Midbrain (tissue), 1 donor: ENCODE measurements at places on chromosomes 7 and 10.

DNA sequence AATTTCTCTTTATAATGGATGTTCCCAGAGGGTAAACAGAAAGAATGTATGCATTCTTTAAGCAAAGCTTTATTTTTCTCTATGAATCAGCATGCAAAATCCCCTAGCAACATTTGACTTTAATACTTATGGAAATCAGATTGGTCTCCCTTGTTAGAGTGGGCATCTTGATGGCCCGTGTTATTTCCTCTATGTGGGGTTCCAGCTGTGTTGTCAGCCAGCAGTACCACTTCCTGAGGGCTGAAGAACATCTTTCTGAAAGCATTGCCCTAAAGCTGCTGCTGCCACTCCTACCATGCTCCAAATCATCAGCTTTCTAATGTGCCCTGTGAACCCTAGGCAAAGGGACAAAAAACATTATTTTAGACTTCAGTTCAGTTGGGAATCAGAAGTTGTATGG is 70.4 kb upstream of the HECTD2 start:
- DNase-seq = no peak

DNA sequence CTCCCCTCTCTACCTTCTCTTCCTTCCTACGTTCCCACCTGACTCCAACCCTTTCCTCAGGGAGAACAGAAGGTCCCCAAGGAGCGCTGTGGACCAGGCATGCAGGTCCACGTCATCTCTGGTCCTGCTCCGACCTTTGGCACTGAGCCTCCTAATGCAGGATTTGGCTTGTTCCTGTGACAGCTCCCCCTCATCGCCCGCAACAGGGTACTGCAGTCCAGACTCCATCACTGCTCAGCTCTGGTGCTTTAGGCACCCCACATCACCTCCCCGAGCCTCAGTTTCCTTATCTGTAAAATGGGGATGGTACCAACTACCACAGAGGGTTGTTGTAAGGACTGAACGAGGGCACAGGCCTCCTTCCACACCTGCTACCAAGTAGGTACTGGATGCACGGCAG is 54.6 kb downstream of the FHIP2A start:
- DNase-seq = no peak

GRCh38 chr10:43644252-43644651 is 4.4 kb downstream of the ZNF32 start:
- no peak for DNase-seq

GRCh38 chr10:36730316-36730715 is 395.1 kb upstream of the ANKRD30A start:
- no peak for DNase-seq

- DNase-seq = no peak
Measured at GRCh38 chr10:71923138-71923692, 41.0 kb upstream of the CHST3 start.

GRCh38 chr7:32948202-32948601 is 9.0 kb upstream of the FKBP9 start:
- no peak for DNase-seq

- DNase-seq = no peak
Measured at GRCh38 chr7:139560678-139561077, 37.2 kb downstream of the CLEC2L start.

DNA sequence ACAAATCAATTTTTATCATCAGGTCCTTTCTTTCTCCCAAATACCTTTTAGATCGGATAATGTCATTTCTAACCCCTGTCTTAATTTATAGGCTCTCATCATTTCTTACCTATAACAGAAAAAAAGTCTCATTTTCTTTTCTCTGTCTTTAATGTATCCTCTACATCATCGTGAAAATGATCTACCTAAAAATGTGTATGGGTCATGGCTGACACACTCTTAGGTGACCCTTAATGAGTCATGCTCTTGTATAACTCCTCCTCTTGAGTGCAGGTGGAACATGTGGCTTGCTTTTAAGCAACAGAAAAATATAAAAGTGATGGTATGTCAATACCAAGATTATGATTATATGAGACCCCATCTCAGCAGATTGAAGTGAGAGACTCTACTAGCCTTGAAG is 139.4 kb downstream of the SEMA3C start:
- DNase-seq = no peak

DNA sequence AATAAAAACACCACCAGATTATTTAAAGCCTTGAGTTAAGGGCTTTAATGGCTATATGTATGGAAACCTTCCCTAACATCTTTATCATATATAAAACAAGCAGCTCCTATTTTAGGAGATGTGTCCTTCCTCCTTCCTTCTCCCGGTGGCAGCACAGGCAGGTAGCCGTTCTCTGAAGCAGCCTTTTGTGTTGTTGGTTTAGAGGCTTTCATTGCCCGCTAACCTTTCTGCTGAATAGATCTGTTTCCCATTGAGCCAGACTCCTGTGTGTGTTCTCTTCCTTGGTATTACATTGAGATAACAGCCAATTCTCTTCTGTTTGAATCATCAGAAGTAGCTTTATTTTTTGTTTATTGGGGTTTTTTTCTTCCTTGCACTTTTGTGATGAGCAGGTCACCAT is 131.3 kb downstream of the CACNB2 start:
- DNase-seq = no peak

DNA sequence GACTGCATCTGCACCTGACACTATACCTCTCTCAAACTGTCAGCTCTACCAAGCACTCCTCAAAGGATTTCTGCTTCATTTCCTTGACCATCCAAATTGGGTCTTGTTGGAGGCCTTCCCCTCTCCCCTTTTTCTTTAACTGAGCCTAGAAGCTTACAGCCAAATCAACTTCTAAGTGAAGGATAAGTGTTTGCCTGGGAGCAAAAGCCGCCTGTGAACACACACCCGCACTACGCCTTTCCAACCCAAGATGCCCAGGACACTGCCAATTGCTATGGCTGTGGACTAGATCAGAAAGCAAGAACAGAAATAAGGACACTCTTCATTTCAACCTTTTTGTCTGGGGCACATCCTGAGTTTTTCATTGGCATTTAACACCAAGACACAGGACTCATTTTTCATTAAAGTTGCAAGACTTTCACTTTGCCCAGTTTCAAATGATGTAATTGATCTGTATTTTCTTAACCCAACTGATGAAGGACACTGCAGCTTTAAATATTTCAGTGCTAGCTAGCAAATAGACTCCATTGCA is 52.8 kb downstream of the CPEB3 start:
- peak; percentile 31 for DNase-seq

DNA sequence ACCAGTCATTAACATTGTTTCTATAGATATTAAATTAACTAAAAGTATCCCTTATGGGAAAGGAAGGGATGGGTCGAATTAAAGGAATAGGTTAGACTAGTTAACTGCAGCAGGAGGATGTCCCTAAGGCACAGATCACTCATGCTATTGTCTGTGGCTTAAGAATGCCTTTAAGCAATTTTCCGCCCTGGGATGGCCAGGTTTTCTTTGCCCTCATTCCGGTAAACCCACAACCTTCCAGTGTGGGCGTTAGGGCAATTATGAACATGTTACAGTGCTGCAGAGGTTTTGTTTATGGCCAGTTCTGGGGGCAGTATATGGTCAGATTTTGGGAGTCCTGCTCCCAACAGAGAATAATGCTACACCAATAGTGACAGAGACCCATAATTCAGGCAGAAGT is 139.3 kb upstream of the CDK13 start:
- DNase-seq = no peak

DNA sequence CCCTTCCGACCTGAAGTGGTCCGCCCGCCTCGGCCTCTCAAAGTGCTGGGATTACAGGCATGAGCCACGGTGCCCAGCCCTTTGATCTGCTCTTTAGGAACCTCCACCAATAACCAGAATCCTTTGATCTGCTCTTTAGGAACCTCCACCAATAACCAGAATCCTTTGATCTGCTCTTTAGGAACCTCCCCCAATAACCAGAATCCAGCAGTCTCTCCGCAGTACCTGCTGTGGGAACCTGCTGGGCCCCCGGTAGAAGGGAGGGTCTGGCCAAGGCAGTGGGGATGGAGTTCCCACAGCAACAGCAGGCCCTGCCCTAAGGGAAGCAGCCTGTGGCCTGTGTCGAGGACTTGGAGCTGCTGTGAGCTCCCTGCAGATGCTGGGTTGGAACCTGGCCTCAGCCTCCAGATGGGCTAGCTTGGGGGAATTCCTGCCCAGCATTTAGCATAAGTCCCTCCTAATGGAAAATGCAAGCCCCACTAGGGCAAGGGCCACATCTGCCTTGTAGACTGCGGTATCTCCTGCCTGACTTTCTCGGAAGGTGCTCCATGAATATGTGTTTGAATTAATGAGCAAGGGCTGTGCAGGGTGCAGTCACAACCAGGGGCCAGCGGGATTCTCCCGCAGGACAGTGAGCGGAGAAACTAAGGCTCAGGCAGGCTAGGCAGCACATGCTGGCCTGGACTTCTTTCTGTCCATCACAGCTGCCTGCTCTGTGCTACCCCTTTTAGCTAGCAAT is 165.8 kb downstream of the UBE2H start:
- DNase-seq = no peak

DNA sequence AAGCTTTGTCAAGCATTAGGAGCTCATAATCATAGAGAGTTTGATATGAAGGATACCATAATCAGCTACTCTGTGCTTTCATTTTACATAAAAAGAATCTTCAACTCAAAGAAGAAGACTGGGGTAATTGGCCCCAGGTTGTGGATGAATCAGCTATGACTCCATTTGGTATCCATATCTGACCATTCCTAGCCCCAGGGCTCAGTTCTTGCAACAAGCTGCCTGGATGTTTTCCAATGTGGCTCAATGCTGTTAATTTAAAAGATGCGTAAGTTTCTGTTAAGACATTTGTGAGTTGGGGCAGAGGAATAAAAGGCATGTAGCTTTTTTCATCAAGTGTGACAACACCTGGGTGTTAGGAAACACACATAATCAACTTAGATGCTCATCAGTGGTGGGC is 951.1 kb downstream of the NRG3 start:
- no peak for DNase-seq

- DNase-seq = no peak
Measured at GRCh38 chr10:61313460-61313859, 139.7 kb downstream of the TMEM26 start.

- DNase-seq = no peak
Measured at GRCh38 chr7:150940431-150941102, 37.6 kb downstream of the KCNH2 start.

DNA sequence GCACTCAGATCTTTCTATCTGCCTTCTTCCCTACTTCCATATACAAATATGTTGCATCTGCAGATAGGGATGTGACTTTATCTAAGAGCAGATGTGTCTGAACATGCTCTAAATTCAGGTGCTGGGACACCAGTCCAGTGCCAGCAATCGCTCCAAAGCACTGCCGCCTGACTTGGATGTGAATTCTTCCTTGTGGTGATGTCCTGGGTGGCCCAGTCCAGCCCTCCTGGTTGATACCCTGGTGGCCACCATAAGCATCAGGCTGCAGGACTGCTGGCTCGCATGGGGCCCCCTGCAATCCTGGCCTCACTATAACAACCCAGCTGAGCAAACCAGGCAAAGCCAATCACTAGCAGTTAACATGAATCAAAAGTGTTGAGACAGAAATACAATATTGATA is 149.2 kb upstream of the PDE1C start:
- DNase-seq = no peak

- DNase-seq = no peak
Measured at GRCh38 chr10:69573056-69573806, at the start of gene NEUROG3. NEUROG3 (minus strand) TSS chr10:69573422; CDS start chr10:69573043, 379 bp downstream.

DNA sequence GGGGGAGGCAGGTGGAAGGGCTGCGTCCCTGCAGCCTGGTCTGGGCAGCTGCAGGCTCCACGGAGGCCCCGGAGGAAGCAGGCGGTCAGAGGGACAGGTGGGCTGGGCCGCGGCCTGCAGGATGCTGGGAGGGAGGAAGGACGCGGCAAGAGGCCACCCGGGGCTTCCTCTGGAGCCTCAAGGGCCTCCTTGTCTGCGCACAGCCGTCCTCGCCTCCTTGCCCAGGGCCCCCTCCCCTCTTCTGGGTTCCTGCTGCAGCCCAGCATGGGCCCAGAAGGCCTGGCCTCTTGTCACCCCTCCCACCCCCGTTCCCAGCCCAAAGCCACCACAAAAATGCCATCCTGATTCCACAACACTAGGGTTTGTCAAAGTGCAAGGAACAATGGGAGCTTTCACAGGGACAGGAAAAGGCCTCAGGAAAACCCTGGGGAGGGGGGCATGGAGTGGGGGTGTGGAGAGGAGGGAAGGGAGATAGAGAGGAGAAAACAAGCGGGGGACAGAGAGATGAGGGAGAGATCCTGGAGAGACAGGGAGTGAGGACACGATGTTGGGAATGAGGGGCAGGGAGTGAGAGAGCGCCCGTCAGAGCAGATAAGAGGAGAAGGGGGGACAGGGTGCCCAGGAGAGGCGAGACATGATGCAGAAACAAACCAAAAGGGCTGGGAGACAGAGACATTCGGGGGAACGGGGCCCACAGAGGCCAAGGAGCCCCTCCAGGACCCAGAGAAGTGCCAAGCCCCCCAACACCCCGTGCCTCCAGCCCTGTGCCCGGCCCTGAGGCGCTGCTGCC is 41.8 kb downstream of the ZCCHC24 start:
- DNase-seq = peak; percentile 72

- DNase-seq = no peak
Measured at GRCh38 chr10:55476129-55476528, 675.1 kb upstream of the PCDH15 start.

- DNase-seq = no peak
Measured at GRCh38 chr10:83625831-83626360, 513.4 kb upstream of the GHITM start.

DNA sequence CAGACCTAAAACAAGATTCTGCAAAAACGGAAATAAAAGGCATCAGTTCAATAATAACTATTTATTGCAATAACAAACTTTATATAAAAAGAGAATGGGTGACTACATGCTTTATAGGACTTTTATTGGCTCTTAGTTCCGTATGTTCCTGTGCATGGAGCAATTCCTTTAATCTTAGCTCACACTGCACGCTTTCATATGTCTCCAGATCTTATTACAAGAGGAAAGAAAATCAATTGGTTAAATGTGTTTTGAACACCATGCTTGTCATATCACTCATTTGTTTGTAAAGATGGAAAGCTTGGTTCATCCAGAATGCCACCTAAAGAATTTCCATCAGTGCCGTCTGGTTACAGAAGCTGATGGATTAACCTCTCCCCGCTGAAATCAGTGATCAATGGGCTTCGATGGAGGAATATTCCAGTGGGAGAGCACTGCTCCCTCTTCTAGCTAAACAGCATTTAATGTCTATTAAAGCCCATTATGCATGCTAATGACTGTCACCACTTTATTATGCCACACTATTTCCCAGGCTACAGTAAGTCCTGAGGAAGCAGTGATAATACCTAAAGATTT is 210.3 kb downstream of the GLI3 start:
- DNase-seq = no peak

DNA sequence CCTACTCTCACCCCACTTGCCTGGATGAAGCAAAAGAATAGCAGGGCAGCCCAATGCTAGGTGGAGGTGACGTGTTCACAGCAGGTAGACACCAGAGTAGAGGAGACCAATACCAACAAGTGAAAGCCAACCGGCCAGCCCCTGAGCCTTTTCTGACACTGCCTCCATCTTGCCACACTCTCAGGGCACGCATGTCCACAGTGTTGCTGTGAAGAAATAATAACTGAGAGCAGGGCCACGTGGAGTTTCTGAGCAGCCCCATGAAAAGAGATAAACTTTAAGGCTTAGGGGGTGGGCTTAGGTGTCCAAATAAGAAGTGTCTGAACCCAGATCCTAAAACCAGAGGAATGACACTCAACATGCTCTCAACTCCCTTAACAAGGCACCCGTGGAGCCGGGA is 9.0 kb upstream of the TMEM273 start:
- DNase-seq = no peak

GRCh38 chr7:42932811-42933591 is 825 bp downstream of the MRPL32 start:
- no peak for DNase-seq

GRCh38 chr7:114924038-114924712 is 2.3 kb downstream of the MDFIC start:
- DNase-seq = no peak
